ENCODE measurements at places on chromosomes 4 and X.

DNA sequence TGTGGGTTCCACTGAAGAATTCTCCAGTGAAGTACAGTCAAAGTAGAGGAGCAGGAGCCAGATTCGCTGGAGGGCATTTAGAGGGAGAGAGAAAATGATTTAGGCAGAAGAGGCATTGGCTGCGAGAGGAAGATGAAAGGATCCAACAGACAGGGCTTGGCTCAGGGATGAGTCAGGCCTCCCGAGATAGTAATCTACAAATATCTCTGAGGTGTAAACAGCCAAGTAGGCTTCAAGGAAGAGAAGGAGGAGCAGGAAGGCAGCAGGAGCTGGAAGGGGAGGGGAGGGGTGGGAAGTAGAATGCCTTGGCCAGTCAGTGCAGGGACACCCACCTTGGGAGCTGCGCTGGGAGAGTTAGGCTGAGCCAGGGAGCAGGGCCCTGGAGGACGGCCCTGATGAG, 55.5 kb downstream of the PJA1 start:
- DNase-seq, result peak; percentile 0

DNA sequence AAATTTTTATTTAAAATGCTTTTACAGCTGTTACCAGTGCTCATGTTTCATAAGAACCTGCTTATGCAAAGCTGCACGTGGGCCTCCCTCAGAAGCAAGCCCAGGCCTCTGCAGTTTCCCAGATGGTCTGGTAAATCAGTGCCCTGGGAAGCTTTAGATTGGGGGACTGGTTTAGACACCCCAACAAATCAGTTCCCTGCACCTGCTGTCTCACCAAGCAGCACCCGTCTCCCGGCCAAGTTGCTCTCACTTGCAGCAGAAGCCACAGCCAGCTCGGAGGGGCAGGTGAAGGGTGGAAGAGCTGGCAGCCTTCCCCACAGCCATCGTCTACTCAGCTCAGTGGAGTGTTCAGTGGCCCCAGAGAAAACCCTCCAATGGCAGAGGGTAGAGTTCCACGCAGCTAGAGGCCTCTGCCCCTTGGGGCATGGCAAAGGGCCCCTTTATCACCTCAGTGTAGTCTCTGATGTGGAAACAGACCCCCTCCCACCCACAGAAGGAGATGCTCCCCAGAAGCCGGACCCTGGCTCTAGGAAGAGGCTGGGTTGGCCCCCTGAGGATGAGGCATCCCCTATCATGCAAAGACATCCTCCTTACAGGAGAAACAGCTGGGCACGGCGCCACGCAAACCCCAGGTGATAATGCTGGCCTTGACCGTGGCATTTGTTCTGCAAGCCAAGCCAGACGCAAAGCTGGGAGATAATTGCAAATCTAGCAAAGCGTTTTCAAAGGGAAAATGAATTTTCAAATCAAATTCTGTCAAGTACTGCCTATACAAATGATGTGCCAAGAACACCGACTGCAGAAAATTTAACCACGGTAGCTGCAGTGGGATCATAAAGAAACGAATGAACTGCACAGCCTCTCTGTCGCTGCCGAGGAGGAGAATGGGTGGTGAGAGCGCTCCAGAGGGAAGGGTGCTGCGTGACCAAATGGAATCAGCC, 51.9 kb downstream of the ZFYVE28 start:
- no peak for DNase-seq

- DNase-seq, result peak; percentile 96
Observed at GRCh38 chrX:108091264-108091877, at the start of the genes ATG4A and PSMD10. ATG4A (plus strand) TSS chrX:108091778; CDS start chrX:108091827, 49 bp downstream. PSMD10 (minus strand) TSS chrX:108091542; CDS start chrX:108091520, 22 bp downstream.

- no peak for DNase-seq
Observed at GRCh38 chr4:139278485-139278884, 1.5 kb downstream of the MGARP start.

GRCh38 chrX:1086444-1087409, 125.7 kb downstream of the CRLF2 start:
- no peak for DNase-seq

DNA sequence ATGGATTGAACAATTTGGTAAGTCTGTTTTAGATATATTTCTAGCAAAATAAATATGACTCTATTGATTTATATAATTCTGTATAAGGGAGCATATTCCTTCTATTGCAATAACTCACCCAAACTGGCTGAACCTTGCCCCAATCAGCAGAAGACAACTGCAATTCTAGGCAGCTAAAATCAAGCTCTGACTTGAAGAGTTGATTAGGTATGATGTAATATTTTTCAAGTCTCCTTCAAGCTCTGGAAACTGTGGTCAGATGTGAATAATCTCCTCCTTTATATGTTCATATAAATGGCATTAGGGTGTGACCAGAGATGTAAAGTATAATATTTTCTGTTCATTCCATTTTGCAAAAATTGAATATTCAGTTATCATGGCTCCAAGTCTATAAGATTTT, 8.2 kb downstream of the RASSF6 start:
- peak; percentile 23 for DNase-seq

DNA sequence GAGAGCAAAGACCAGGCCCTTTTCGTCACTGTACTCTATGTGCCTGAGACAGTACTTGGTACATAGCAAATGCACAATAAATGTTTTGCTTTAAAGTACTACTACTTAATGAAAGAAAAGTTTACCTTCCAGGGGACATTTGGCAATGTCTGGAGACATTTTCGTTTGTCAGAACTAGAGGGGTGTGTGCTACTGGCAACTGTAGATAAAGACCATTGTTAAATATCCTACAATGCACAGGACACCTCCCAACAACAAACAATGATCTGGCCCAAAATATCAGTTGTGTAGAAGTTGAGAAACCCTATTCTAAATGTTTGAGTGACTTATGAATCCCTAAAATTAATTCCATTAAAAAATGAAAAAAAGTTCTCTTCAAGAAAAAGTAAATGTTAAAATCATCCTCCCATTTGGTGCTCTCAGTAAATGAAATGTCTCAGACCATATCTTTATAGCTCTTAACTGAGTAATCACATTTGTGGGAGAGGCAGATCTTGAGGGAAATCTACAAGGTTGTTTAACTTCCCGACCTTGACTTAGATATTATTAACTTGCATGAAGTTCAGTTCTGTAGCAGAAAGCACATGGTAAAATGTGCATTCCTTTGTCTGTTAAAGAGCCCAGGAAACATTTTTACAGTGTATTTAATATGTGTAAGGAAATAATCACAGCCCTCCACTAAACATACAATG, 18.5 kb downstream of the EGFL6 start:
- no peak for DNase-seq

DNA sequence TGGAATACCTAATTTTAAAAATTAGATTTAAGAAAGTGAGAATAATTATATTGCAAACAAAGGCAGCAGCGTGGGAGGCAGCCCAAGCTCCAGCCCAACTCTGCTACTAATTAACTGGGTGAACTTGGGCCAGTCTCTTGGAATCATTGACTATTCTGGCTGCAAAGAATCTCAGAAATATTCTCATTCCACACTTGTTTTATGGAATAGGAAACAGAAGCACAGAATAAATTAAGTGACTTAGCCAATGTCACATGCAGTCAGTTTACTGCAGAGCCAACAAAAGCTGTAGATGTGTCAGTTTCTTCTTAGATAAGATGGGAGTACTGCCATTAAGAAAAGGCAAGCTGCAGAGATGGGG, 132.6 kb upstream of the FAM9B start:
- DNase-seq, result no peak

DNA sequence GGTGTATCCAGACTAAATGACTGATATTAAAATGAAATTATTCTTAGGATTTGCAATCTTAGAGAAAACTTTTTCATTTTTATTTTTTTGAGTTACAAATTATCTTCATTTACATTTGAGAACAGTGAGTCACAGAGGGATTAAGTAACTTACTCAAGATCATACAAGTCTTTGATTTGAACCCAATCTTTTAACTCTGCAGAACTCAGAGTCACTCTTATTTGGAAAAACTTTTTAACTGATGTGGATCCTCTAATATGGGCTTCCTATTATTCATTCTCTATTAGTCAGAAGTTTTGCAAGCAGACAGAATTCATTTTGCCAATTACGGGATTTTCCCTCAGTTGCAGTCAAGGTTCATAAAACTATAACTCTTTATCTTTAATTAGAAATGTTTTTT, 20.1 kb downstream of the HPRT1 start:
- no peak for DNase-seq

DNA sequence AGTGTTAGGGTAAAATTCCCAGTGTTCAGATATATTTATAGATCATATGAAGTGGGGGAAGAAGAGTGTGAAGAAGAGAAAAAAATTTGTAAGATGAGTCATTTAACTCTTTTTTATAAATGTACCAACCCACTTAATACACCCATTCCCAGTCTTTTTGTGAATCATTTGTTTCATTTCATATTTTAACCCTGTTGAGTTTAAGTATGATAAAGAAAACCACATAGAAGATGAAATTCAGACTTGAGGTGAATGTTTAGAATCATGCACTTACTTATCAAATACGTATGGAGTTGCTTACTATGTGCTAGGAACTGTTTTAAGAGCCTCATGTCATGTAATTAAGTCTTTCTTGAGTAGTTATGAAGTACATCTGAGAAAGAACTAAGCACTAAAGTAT, 56.6 kb upstream of the DAPP1 start:
- DNase-seq, result no peak

DNA sequence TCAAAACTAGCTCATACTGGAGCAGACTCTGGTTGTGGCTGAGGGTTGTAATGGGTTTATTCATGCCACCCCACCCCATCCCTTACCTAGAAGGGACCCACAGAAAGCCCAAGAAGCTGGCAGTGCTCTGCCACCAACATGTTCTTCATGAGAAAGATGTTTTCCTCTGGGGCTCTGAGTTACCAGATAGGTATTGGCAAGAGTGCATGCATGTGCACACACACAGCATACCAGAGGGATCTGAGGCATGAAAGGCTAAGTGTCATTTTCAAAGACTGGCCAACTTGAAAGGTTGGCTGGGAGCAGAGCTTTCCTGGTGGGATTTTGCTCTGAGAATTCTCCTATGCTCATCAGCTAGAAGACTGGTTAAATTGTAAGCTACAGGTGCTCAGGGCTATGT, 65.2 kb downstream of the PHOX2B start:
- DNase-seq, result no peak

DNA sequence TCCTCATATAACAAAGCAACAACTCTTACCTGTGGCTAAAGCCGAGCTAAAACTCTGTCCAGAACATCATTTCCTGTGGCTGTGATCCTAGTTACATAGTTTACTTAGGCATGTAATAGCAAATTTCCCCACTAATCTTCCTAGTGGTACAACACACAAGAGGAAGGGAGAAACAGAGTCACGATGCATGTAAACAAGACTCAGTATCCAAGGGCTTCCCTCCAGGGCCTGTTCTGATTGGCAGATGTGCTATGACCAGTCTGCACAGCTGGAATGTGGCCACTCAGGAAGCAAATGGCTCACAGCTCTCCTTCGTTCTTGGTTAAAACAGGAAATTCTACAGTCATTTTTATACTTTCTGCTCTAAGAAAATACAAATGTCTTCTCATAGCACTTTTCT, 49.2 kb upstream of the PRSS48 start:
- no peak for DNase-seq

DNA sequence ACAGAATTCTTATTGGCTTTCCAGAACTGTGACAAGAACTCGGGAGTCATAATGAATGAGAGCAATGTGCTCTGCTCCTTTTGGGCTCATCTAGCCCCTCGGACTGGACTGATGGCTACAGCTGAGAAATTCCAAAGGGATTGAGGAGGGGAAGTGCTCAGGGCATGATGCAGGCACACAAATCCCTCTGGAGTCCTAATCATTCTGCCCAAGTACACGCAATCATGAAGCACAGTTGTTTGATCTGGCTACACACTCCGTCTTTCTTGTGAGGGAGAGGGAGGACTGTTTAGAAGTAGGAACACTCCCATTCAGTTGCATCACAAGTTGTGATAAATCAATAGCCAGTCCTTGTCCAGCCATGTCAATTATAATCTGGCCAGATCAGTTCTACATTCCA, 237.5 kb downstream of the COL25A1 start:
- DNase-seq, result no peak

GRCh38 chr4:85408301-85408700, 66.6 kb upstream of the ARHGAP24 start:
- no peak for DNase-seq

Measured in OCI-M1 (cell line).